Right ventricle myocardium superior (tissue), 1 donor: ENCODE measurements at places on chromosomes 16 and 17. TPM values are rescaled to one million over a fixed set of nuclear protein-coding genes. Genes with fewer than 3 reads are reported as not detected.
A peak's percentile ranks its signal among the peaks of the same experiment; 100 is the strongest.

MYH1 gene
- total RNA-seq: not detected

DNA sequence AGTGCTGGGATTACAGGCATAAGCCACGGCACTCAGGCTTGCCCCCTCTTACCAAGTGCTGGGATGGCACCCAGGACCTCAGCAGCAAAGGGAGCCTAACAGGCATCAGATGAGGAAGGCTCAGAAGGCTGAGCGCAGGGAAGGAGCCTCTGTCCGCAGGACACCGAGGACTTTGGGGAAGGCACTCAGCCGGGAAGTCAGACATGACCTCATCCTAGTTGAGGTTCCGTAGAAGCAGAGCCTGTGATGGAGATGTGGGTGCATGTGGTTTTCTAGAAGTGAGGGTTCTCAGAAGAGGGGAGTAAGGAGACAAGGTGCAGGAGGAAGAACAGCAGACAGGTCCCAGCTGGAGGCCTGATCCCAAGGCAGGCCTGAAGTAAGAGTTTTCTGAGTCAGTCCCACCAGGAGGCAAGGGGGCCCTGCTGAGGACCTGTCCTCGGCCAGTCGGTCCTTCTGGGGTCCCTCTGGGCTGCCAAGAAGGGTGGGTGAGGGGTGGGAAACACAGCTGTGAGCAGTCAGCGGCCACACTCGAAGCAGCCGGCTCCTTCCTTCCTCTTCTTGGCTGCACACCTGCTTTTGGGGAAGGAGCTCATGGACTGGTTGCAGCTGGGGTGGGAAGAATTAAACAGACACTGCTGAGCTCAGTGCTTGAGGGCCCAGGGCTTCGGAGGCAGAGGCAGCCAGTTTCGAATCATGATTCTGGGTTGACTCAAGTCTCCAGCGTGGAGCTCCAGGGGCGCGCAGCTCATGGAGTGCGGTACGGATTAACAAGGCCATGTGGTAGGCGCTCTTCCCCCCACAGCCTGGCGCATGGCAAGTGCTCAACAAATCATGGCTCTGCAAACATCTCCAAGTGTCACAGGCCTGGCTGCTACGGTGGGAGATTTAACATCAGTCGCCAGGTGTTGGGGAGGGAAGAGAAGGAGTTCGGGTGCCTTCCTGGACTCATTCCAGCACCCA, 38.9 kb upstream of the SNN start:
- peak; percentile 61 for DNase-seq

GRCh38 chr17:2634361-2634960, 41.0 kb downstream of the PAFAH1B1 start:
- DNase-seq: no peak

CLEC18A gene
- total RNA-seq: 0.24 TPM

- no peak for DNase-seq
Observed at GRCh38 chr17:58996968-58997367, 109.7 kb downstream of the TRIM37 start.

DNA sequence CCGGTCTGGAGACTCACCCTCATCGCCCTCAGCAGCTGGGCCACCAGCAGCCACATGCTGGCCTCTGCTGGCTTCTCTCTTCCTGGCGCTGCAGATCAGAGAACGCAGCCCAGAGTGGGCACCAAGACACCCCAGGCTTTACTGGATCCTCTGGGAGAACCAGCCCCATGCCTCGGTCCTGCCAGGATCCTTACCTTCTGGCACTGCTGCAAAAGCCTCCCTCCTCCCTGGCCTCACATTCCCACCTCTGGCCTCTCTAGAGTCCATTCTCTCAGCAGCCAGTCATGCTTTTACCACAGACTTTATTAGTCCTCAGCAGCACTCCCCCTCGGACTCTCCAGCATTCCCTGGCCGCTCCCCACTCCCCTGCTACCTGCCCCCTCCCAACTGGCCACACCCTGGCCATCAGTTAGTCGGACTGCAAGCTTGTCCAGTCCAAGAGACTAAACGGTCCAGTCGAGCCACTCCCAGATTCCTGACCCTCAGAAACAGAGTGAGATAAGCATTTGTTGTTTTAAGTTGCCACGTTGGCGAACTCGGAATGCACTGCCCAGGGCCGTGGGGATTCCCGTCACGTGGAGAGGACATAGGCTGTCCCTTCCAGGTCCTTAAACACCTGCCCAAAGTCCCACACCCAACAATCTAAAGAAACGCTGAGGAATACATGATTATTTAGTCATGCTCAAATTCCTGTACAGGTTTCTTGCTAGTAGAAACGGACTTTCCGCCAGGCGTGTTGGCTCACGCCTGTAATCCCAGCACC, 5.9 kb upstream of the SPG7 start:
- DNase-seq: no peak

DNA sequence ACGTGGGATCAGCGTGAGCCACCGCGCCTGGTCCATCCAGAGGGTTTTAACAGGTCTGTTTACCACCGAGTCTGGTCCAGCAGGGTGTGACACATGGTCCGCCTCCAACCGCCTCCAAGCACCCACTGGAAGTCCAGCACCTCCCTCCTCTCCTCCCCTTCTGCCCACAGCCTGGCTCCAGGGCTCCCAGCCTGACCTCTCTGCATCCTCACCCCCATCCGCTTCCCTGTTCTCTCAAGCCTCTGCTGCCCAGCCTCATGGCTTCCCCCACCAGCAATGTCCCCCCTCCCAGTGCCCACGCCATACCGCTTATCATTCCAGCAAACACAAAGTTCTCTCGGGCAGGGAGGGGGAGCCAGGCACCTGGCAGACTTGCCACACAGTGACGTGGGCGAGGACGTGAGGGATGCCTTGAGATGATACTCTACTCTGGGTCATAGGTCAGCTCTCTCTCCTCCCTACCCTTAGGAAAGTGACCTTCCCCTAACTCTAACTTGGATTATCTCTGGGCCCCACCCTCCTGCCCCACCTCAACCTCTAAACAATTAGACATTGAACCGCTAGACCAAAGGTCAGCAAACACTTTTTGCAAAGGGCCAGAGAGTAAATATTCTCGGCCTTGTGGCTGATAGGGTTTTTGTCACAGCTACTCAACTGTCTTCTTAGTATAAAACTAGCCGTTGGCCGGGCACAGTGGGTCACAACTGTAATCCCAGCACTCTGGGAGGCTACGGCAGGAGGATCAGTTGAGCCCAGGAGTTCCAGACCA, 23.1 kb downstream of the CDC42EP4 start:
- peak; percentile 83 for DNase-seq

DNA sequence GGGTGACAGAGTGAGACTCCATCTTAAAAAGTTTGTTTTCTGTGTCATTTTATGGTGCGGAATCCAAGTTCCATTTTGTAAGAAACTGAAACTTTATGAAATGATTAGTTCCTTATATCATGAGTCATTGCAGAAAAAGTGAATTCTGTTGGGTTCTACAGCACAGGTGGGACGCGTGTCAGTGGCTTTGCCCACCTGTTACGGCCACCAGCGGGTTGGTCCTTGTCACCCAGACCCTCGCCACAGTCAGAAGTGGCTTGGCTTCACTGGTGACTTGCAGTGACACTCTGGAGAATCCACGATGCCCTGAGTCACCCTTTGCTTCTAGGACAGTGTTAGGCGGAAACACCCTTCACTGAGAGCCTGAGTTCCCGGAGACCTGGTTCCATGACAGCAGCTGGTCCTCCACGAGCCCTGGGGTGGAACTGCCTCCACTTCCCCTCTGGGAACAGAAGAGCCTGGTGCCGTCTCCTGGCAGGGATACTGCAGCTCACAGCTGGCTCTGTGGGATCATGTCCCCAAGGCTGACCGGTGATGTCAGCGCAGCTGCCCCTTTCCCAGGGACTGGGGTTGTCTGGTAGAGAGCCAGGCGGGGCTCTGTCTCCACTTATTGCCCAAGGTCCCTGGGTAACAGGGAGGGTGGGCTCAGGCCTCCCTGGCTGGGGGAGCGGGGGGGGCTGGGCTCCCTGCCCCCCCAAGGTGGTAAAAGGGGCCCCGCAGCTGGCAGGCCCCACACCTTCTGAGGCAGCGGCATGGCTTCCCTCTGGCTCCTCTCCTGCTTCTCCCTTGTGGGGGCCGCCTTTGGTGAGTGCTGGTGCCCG, at the start of gene CTRB1:
TSS of gene CTRB1 (plus strand) at position 733 of the 821 bp plus-strand sequence. CDS start at position 753, 20 bp downstream.
- no peak for DNase-seq

- no peak for DNase-seq
Observed at GRCh38 chr16:10876315-10876714, 687 bp upstream of the CIITA start.

DNA sequence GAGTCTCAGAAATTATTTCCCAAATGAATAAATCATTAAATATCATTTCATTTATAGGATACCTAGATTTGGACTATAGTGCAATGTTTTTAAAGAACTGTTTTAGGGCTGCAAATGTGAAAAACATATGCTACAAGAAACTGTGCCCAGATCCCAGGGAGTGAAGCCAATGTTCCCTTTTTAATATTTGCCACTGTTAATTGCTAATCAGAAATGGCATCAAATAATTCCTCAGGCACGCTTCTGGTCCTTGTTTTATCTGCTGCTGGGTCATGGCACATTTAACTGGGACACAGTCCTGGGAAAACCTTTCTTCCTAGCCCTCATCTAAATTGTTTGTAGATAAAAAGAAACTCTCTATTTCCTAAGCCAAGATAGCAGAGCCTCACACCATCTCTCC, 79.3 kb upstream of the CNTNAP4 start:
- DNase-seq: no peak

- DNase-seq: no peak
Observed at GRCh38 chr16:24471561-24472350, 67.6 kb upstream of the RBBP6 start.

DNA sequence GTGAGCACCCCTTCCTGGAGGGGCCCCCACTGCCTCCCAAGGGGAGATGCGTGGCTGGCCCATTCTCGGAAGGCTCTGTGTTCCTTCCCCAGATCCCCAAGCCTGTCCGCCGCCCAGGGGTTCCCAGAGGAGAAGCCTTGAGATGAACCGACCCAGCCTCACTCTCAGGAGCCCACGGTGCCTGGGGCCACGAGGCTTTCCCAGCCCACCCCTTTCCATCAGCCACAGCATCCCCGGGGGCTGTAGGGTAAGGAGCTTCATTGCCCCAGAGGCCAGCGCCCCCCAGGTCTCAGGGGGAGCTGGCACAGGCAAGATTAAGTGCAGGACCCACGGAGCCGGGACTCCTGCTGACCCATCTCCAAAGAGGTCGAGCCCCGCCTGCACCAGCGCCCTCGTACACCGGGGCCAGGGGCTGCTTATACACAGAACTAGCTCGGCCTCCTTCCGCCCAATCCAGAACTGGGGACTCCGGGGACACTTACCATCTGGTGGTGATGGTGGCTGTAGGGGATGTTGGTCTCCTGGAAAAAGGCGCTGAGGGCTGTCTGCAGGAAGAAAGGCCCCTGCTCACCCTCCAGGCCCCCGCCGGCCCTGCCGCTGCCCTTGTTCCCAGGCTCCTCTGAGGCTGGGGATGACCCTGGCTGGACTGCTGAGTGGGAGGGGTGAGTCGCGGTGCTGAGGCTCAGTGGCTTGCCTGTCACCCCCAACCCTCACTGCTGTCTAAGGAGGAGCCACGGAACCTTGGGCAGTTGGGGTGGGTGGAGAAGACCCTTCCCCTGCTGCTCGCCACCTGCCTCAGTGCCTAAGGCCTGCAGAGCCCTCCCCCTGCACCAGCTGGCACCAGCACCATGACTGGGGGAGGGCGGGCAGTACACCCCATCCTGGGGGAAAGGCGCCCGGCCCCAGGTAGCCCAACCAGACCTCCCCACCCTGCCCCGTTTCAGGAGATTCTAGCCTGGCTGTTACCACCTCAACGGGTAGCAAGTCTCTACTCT, 4.4 kb downstream of the UBALD1 start:
- DNase-seq: no peak

DNA sequence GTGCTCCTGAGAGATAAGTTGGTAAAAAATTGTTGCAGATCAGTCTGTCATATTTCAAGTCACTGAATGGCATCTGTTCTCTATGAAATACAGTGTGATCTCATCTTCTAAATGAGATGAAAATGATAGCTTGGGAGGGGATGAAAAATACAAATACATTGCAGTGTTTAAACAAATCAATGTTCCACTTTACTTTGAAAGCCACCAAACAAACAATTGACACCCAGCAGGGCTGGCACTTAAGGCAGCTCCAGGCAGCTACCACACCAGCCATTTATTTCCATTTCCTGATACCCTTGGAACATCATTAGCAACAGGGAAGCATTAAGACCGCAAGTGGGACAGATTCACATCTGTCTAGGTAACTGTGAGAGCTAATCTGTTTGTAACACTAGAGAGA, 827.6 kb upstream of the KIF2B start:
- no peak for DNase-seq

C1QTNF8 gene
- total RNA-seq: 0.13 TPM

DNA sequence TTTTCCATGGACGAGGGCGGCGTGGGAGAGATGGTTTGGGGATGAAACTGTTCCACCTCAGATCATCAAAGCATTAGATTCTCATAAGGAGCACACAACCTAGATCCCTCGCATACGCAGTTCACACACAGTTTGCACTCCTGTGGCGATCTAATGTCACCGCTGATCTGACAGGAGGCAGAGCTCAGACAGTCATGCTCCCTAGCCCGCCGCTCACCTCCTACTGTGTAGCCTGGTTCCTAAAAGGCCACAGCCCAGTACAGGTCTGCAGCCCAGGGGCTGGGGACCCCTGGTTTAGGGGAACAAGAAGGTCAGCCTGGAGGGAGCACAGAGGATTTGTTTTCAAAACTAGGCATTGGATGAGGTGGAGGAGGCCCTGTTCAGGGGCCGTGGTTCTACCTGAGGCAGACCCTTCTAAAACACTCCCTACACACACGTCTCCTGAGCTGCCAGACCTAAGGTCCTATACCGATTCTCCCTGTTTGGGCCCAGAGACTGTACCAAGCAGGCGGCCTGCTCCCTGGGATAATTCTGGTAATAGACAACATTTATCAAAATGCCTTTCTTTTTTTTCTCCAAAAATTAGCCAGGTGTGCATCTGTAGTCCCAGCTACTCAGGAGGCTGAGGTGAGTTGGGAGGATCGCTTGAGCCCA, 38.6 kb downstream of the AXIN2 start:
- no peak for DNase-seq

TNFRSF13B gene
- not detected for total RNA-seq

DNA sequence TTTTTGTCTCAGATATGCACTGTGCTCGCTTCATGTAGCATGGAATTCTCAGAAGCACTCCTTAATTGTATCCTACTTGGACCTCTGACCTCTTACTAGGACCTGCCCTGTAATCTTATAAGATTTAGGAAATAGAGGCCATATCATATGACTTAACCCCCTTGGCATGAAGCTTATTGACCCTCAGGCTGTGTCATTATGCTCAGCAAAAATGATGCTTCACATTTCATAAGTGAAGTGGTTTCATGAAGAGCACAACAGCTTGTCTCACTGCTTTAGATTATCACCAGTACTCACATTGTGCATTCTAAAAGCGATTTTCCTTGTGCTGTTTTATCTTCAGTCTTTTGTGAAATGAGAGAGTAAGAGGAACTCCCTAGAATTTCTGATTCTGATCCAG, 6.4 kb downstream of the PHKB start:
- DNase-seq: no peak

ELMO3 gene
- 0.54 TPM for total RNA-seq

DNA sequence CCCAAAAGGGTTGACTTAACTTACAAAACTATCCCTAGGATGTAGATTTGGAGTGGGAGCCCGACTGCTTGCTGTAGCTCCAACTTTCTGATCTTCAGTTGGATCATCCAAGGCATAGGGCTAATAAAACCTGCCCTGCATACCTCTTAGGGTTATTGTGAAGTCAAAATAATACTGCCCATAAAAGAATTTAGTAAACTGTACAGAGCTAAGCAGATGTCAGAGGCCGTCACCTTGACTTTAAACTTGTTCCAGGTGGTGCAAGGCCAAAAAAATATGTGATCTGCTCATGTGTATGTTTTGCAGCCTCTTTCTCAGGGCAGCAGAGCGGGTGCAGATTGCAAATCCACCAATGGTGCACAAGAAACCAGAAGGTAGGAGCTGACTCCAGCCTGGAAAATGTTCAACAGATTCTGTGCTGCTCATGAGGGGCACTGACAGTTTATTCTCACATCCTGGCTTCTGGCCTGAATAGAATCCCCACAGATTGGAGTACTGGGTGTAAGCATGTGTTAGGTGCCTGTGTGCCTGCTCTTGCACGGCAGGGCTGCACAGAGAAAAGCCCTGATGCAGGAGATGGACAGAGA, 180.7 kb downstream of the MAP2K4 start:
- no peak for DNase-seq
